SW 1271 (cell line): ENCODE measurements at places on chromosomes 2 and 18.
A peak's percentile ranks its signal among the peaks of the same experiment; 100 is the strongest.

DNA sequence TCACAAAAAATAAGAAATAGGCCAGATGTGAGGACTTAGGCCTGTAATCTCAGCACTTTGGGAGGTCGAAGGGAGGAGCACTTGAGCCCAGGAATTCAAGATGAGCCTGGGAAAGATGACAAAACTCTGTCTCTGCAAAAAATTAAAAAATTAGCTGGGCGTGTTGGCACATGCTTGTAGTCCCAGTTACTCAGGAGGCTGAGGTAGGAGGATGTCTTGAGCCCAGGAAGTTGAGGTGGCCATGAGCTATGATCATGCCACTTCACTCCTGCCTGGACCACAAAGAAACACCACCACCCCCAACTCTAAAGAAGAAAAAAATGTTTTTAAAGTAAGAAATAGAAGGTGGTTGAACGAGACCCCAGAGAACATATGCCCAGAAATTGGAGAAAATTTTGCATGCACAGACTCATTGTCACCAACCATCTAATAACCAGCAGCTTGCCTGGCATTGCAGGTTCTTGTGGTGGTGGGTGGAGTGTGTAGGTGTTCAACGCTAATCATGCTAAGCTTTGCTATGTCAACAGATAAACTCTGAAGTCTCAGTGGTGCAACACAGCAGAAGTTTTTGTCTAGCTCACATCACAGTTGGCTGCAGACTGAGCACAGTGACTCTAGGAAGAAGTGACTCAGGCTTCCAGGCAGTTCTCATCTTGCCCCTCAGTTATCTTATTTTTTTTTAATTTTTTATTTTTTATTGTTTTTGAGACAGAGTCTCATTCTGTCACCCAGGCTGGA lies 18.6 kb downstream of the ARL4C start:
- no peak for DNase-seq

DNA sequence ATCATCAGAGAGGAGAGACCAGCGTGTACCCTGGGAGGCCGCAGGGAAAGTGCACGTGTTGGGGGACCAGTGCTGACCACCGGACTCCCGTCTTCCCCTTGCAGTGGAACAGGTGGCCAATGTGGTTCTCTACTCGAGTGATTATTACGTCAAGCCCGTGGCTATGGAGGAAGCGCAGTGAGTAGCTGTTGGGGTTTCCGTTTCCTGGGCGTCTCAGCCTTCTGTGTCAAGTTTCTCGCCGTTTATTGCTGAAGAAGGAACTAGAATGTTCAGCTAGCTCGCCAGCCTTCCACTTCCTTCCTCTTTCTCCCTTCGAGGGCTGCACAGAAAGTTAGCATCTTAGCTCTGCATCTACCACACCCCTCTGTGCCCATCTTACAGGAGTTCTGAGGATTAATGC lies 22.8 kb upstream of the DGKD start:
- DNase-seq: no peak

DNA sequence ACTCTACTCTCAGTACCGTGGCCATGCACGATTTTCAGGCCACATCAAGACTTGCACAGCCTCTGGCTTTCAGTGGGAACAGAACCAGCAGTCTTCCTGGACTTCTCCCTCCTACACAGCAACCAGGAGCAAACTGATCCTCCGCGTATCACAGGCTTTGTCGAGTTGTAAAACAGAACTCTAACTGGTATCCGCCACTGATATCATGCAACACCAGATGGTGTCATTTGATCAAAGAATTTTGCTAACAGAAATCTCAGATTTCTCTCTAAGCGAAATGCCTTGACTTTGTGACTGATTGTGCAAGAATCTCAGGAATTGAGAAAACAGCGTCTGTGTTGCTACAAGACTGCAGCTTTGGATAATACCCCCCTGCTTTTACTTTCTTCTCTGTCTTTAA lies 85.7 kb downstream of the COPS8 start:
- peak; percentile 59 for DNase-seq

DNA sequence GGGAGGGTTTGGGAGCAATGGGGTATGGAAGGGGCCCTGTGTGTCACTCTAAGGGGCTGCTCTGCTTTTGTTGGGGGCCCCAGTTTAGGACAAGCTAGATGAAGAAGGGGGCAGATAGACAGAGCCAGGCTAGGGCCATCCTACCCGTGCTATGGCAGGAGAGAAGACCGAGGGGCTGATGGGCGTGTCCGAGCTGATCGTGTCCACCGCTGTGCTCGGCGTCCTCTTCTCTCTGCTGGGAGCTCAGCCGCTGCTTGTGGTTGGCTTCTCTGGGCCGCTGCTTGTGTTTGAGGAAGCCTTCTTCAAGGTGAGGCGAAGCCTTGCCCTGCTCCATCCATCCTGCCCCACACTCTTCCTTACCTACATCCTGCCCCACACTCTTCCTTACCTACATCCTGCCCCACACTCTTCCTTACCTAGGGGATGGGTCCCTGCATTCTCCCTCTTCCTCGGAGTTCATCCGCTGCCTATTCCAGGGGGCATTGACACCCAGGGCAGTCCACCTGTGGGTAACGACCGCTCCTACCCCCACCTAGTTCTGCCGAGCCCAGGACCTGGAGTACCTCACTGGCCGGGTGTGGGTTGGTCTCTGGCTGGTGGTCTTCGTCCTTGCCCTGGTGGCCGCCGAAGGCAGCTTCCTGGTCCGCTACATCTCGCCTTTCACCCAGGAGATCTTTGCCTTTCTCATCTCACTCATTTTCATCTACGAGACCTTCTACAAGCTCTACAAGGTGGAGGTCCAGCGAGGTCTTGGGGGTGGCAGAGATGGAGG lies 8.9 kb downstream of the SLC4A3 start:
- DNase-seq: no peak

GRCh38 chr2:192025637-192026036 lies 169.1 kb downstream of the TMEFF2 start:
- no peak for DNase-seq

DNA sequence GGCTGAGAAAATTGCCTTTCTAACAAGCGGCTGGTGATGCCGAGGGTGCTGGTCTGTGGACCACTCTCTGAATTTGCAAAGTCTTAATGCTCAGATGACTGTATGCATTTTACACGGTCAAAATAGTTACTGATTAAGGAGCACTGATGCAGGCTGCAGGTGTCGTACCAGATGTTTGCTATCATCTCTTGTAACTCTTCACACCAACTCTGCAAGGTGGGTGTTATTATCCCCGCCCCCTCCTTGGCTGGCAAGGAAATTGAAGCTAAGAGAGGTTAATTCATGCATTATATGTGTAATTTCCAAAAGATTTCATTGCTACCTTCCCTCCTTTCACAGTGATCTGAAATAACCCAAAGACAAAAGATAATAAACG lies 13.0 kb upstream of the LBH start:
- DNase-seq: no peak
